ENCODE measurements at places on chromosomes 1 and 21.

GRCh38 chr1:54547601-54548388, at the start of gene ACOT11:
TSS of gene ACOT11 (plus strand) at chr1:54548228. CDS start at chr1:54548310, 82 bp downstream.
- no peak for DNase-seq

GRCh38 chr21:35520856-35521255, 471.8 kb upstream of the RUNX1 start:
- no peak for DNase-seq

DNA sequence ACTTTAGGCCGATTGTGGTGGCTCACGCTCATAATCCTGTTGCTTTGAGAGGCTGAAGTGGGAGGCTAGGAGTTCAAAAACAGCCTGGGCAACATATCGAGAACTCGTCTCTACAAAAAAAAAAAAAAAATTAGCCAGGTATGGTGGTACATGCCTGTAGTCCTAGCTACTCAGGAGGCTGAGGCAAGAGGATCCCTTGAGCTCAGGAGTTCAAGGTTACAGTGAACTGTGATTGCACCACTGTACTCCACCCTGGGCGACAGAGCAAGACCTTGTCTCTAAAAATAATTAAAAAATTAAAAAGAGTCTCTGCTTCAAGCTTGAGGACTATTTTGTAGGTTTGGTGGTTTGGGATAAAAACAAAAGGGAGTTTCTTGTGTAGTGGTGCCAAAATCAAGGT, 21.2 kb downstream of the KDM1A start:
- DNase-seq: no peak

- no peak for DNase-seq
Observed at GRCh38 chr1:231806623-231807495, 180.3 kb downstream of the DISC1 start.

DNA sequence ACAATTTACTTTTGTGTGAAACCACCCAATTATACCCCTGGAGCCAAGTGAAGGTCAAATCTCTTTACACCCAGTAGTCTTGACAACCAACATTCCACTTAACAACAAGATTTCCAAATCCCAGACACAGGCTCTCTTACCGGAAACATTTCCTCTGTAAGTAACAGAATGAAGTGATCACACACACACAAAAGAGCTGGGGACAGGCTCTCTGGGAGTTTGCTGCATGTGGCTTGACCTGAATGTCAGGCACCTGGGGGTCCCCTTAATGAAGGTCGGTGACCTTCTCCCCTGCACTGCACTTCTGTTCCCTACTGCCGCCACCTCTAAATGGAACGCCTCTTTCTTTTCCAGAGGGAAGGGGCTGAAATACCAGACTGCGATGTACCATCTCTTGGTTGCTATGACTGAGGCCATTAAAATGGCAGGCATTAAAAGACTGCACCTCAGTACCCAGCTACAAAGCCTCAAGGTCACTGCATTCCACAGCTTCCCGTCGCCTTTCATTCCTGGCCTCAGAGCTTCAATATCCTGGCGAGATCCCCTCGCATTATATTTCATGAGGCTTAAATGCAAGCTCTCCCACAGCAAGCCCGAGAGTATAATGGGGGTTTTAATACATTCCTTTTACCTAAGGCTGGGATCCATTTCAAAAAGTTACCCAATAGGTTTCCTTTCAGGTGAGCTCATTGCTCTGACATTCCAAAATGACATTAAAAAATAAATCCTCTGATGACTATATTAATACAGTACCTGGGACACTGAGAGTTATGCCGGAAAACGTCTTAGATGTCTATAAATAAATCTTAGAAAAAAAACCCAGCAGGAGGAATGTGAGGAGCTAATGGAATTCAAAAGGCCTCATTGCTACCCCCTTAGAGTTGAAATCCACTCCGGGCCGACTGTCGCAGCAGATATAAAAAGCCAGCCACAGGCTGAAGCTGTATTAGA, 90.9 kb upstream of the DIRAS3 start:
- DNase-seq: no peak

- DNase-seq: no peak
Observed at GRCh38 chr1:39380036-39380435, 111.4 kb upstream of the BMP8A start.

DNA sequence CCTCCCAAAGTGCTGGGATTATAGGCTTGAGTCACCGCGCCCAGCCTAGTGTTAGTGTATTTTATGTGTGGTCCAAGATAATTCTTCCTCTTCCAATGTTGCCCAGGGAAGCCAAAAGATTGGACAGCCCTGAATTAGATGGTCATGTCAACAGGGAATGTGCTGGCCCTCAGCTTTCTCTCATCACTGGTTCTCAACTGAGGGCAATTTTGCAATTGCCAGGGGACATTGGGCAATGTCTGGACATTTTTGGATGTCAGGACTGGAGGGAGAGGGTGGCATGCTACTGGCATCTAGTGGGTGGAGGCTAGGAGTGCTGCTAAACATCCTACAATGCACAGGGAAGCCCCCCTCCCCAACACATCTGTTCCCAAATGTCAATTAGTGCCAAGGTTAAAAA, 95.0 kb downstream of the LAMC2 start:
- DNase-seq: no peak

DNA sequence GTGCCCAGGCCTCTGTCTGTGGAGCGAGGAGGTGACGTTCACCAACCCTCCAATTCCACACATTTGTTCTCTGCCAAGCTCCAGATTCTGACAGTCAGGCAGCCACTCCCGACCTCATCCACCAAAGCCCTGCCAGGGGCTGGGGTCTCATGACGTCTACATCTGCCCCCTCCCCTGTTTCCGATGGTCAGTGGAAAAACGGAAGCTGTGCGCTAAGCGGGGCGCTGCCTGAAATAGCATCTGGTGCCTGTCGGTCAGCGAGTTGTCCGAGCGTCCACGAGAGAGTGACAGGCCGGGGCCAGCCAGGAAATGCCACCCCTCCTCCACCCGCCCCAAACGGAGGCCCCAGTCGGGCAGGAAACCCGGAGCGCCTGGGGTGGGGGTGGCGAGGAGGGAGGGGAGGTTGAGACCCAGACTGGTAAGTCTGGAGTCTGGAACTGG, 3.2 kb upstream of the TAL1 start:
- no peak for DNase-seq

DNA sequence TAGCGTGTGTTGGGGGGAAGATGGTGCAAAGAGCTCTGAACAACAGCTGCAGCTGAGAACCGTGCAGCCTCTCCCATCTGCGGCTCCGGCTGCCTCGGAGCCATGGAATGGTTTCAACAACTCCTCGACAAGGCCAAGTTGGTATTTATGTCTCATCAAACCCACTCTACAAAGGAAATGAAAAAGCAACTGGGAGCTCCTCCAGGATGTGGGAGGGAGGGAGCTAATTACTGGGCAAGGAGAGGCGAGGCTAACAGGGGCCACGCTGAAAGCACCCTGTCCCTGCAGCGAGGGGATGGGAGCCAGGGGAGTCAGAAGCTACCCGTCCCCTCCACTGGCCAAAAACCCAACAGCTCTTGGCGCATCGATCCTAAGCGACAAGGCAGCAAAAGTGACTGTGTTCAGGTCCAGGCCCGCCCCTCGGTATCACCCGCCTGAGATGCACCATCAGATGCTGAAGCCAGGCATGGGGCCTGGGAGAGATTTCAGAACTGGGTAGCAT, 63.1 kb downstream of the ACOT7 start:
- DNase-seq: no peak

- DNase-seq: no peak
Observed at GRCh38 chr1:48036710-48037355, 39.6 kb upstream of the TRABD2B start.

DNA sequence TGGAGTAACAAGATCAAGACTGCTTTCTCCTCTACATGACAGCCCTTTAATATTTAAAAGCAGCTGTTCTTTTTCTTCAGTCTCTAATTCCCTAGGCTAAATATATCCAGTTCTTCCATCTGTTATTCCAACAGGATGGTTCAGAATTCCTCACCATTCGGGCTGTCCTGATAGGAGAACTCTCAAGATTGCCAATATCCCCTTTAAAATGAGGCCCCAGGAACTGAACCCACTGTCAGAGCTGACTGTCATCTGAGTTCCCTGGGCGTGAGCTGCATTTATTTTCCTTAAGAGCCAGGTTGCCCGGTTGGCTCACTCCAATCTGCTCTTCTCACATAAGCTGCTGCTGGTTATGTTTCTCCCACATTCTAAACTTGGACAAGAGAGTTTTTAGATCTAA, 177.6 kb downstream of the MIS18A start:
- no peak for DNase-seq

GRCh38 chr1:205914155-205914507, 29.1 kb downstream of the SLC26A9 start:
- no peak for DNase-seq

GRCh38 chr21:31552826-31553225, 106.7 kb upstream of the SOD1 start:
- no peak for DNase-seq

Measured in activated CD4-positive, CD25-positive, alpha-beta regulatory T cell treated with anti-CD3 and anti-CD28 coated beads, Interleukin-2, amount 50 U/mL, for 16 hours (primary cell).